HFFc6 (cell line): ENCODE measurements at places on chromosomes 5 and 9. TPM values are rescaled to one million over a fixed set of nuclear protein-coding genes. Genes with fewer than 3 reads are reported as not detected.

Gene PCDHB2
- total RNA-seq, result 4.2 to 8.2 TPM (median 7.8 TPM) in 3 replicates

Gene SLC34A3
- total RNA-seq, result not detected in 2 replicates

Gene OR1K1
- total RNA-seq, result not detected in 3 replicates

Gene EMB
- total RNA-seq, result not detected in 3 replicates

Gene HMCN2
- under 0.01 TPM in 1 of 3 replicates, not detected in the others for total RNA-seq

Gene BRD3
- total RNA-seq, result 17.7 to 19.9 TPM (median 18.2 TPM) in 3 replicates

Gene FSTL4
- total RNA-seq, result not detected in 3 replicates

Gene IFNA13
- total RNA-seq, result not detected in 2 replicates

Gene ANKRD55
- total RNA-seq, result not detected in 3 replicates

Gene ADGRV1
- total RNA-seq, result not detected in 3 replicates

Gene ZNF618
- 9.4 to 12.7 TPM (median 9.8 TPM) in 3 replicates for total RNA-seq

Gene NPR2
- 42.1 to 48.7 TPM (median 48.5 TPM) in 3 replicates for total RNA-seq

Gene LIX1
- not detected in 3 replicates for total RNA-seq

Gene BTNL8
- total RNA-seq, result not detected in 3 replicates

Gene COL5A1
- 207 to 310 TPM (median 264 TPM) in 3 replicates for total RNA-seq

Gene CCL27
- 0.54 TPM in 1 of 3 replicates, not detected in the others for total RNA-seq

Gene SLC6A7
- total RNA-seq, result not detected in 3 replicates
